SJSA1 (cell line): ENCODE measurements at places on chromosomes 1 and 21. TPM values are rescaled to one million over a fixed set of nuclear protein-coding genes. Genes with fewer than 3 reads are reported as not detected.

GRCh38 chr1:25657121-25657882 is 40.7 kb downstream of the MAN1C1 start:
- H3K4me1 ChIP-seq: no peaks in the 10 kb centered on the region
- H3K27ac ChIP-seq: no peak overlapping the region
- no peaks in the 10 kb centered on the region for H3K36me3 ChIP-seq
- 0 out of 2 replicates have a peak, but pooled peaks cover 2% of the 10 kb centered on the region for H3K27me3 ChIP-seq

VWA5B1 gene
- not detected in 2 replicates for total RNA-seq

TAL1 gene
- not detected in 2 replicates for total RNA-seq

WDR64 gene
- total RNA-seq: 0.24 TPM in 1 of 2 replicates, not detected in the other

NHLH1 gene
- total RNA-seq: 0.11 TPM in 1 of 2 replicates, not detected in the other

DNA sequence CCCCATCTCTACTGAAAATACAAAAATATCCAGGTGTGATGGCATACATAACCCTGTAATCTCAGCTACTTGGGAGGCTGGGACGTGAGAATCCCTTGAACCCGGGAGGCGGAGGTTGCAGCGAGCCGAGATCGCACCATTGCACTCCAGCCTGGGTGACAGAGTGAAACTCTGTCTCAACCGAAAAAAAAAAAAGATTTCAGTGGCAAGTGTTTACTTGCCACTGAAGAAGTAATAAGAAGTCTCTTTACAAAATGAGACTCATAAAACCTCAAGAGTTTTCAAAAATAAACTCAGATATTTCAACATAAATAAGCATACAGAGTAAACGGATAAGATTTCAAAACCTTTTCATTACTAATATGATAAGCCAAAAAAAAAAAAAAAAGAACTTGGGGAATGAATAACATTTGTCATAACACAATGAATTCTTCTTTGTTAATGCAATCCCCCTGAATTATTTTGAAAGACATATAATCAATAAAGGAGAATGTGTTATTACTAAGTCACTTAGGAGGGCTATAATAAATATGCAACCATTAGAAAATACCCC is 34.2 kb upstream of the EXO1 start:
- peaks cover 19% of the 10 kb centered on the region for H3K4me1 ChIP-seq
- no peaks in the 10 kb centered on the region for H3K27me3 ChIP-seq
- no peak overlapping the region for H3K4me3 ChIP-seq
- DNase-seq: no peak

DNA sequence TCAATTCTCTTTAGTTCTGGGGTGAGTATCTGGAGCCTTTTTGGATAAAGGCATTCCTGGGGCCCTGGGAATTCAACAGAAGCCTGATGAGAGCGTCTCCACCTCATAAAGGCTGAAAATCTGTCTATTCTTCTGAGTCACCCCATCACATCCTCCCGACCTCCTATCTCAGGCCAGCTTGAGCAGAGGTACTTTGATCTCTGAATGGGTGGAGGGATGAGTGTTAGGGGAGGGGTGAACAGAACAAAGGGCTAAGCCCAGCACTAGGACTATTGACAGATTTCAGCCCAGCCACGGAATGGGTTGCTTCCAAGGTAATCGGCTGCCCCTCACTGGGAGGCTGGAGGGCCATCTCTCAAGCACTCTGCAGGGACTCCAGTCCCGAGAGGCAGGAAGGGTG is 2.5 kb upstream of the MYBPH start:
- H3K27ac ChIP-seq: no peak overlapping the region
- H3K4me3 ChIP-seq: no peak overlapping the region
- H3K36me3 ChIP-seq: no peaks in the 10 kb centered on the region
- H3K4me1 ChIP-seq: peaks cover 8% of the 10 kb centered on the region
- H3K27me3 ChIP-seq: no peaks in the 10 kb centered on the region; the same call in 1 of the 2 replicates

DNA sequence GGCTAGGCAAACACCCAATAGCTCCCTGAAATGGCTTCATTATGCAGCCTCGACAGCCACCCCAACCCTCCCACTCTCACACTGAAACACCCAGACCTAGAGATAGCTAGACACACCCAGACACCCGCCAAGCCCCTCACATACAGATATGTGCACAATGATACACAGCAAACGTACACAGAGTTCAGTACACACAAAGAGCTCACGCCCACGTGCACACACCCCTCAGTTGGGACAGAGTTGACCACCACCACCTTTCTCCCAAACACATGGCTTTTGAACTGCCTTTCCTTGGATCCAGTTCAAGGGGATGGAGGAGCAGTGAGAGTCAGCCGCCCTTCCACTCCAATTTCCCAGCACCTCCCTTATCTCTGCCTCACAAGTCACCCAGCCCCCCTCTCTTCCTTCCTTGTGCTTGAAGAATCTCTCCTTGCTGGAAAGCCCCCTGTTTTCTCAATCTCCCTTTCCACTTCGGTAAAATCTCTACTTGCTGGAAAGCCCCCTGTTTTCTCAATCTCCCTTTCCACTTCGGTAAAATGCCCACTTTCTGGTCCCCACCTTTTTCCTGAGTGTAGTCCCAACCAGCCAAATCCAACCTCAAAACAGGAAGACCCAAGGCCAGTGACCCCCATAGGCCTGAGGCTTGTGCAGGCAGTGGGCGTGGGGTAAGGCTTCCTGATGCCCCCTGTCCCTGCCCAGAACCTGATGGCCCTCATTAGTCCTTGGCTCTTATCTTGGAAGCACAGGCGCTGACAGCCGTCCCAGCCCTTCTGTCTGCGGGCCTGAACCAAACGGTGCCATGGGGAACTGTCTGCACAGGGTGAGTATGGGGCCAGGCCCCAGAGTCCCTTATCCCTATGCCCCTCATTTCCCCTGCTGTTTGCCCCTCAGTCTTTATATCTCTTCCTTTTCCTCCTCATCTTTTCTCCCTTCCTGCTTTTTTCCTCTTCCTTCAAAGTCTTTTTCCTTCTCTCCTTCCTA is at the start of gene ACKR1:
Gene ACKR1 (plus strand): TSS at position 715 of the 981 bp plus-strand sequence. CDS start 85 bp downstream, at position 800.
- H3K4me3 ChIP-seq: no peak within 1 kb of the TSS
- no peaks in the 10 kb centered on the region; the same call in none of the 2 replicates for H3K27me3 ChIP-seq
- H3K36me3 ChIP-seq: no peaks in the 10 kb centered on the region
- DNase-seq: no peak
- no peak within 1 kb of the TSS for H3K27ac ChIP-seq

DNA sequence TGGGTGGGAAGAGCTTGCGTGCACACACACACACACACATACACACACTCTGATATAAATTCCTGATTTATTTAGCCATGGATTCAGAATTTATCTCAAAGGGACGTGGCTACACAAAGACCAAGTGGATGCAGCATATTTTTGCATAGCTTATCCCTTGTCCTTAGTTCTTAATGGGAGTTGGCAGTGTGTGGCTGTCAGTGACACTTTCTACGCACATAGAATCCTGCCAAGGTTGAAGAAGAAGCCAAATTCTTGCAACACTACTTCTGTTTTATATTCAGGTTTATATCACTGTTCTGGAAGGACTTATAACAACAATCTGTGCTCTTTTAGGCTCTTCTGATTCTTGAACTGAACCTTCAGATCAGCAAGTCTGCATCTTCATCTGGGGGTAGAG is 292.7 kb downstream of the CAMTA1 start:
- no peaks in the 10 kb centered on the region for H3K36me3 ChIP-seq
- no peak overlapping the region for H3K27ac ChIP-seq
- H3K27me3 ChIP-seq: no peaks in the 10 kb centered on the region
- no peaks in the 10 kb centered on the region for H3K4me1 ChIP-seq
- no peak for DNase-seq

SHE gene
- total RNA-seq: not detected in 2 replicates

CELA3B gene
- total RNA-seq: not detected in 2 replicates

LIPI gene
- not detected in 2 replicates for total RNA-seq

HHAT gene
- 2.9 and 10.0 TPM in 2 replicates for total RNA-seq
